SJSA1 (cell line): ENCODE measurements at places on chromosomes 4 and X. TPM values are rescaled to one million over a fixed set of nuclear protein-coding genes. Genes with fewer than 3 reads are reported as not detected.

The DCAF8L2 gene
- not detected in 2 replicates for total RNA-seq

The F8 gene
- total RNA-seq = 3.3 and 3.7 TPM in 2 replicates

The ABRAXAS1 gene
- 6.4 and 7.8 TPM in 2 replicates for total RNA-seq

The STATH gene
- total RNA-seq = not detected in 2 replicates

The LGI2 gene
- not detected in 2 replicates for total RNA-seq

GRCh38 chr4:101345596-101346350, 1.6 kb downstream of the PPP3CA start:
- H3K27ac ChIP-seq = peak overlapping the region; percentile 33
- DNase-seq = peak; percentile 57
- peaks cover 21% of the 10 kb centered on the region for H3K4me1 ChIP-seq
- peaks cover 8% of the 10 kb centered on the region for H3K36me3 ChIP-seq

GRCh38 chrX:114619874-114620273, 36.0 kb downstream of the HTR2C start:
- no peaks in the 10 kb centered on the region for H3K4me1 ChIP-seq
- DNase-seq = no peak
- no peak overlapping the region for H3K4me3 ChIP-seq
- H3K36me3 ChIP-seq = no peaks in the 10 kb centered on the region

DNA sequence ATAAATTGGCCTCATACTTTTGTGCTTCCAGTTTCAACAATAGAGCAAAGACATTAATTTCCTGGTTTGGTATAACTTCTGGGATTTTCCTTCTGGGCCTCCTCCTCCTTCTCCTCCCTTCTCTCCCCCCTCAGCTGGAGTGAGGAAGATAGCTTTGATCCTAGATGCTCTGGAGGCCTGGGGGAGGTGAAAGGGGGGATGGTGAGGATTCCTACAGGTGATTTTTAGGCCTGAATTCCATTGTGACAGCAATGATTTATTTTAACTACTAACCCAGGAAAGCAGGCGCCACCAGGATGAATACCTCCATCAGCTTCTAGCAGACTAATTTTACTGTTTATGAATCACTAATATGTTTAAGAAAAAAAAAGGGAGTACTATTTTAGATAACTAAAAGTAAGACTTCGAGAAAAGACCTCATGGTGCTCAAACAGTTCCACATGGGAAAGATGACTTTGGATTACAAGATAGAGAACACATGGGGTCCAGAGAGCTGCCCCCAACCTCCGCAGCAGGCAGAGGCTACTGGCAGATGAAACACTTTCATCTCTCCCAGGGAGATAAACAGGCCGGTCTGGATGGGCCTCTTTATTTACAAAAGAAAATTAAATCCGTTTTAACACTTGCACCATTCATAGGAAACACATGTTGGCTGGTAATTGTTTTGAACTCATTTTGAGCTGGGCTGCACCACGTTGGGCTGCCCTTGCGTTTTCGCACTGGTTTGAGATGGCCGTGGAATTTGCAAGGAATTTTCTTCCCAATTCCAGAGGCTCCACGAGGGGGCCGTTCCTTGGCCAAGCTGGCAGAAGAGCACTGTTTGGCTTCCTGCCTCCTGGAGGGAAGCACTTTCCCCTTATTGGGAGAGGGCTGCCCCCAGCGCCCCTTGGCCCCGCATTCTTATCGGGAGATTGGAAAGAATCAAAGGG, 125.1 kb upstream of the STX18 start:
- no peaks in the 10 kb centered on the region for H3K27me3 ChIP-seq
- no peak overlapping the region for H3K4me3 ChIP-seq
- DNase-seq = no peak
- peaks cover 12% of the 10 kb centered on the region; the same call in 1 of the 2 replicates for H3K4me1 ChIP-seq
- H3K27ac ChIP-seq = no peak overlapping the region

GRCh38 chrX:18933617-18934016, 50.3 kb downstream of the PHKA2 start:
- no peak for DNase-seq
- no peak overlapping the region for H3K4me3 ChIP-seq
- H3K27ac ChIP-seq = no peak overlapping the region
- H3K27me3 ChIP-seq = no peaks in the 10 kb centered on the region
- H3K4me1 ChIP-seq = no peaks in the 10 kb centered on the region

- H3K36me3 ChIP-seq = no peaks in the 10 kb centered on the region
- peaks cover 16% of the 10 kb centered on the region for H3K4me1 ChIP-seq
- H3K27me3 ChIP-seq = no peaks in the 10 kb centered on the region
- no peak for DNase-seq
Measured at GRCh38 chr4:107125496-107125895, 89.4 kb upstream of the DKK2 start.

DNA sequence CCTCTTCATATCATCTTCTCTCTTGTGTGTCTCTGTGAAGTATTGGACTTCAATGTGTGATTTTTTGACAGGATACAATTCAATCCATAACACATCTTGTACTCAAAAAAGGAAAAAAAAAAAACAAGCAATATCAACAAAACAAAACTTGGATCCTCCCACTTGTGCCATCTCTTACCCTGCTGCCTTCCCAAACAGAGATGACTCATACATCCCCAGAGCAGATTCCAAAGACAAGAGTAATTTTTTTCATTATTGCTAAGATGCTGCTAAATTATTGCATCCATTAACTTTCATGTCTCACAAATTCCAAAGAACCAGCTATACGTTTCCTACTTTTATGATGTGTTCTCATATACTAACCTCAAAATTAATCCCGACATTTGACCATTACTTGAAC, 479.2 kb downstream of the GBA3 start:
- H3K4me3 ChIP-seq = no peak overlapping the region
- H3K36me3 ChIP-seq = no peaks in the 10 kb centered on the region
- no peaks in the 10 kb centered on the region for H3K27me3 ChIP-seq
- 0 out of 2 replicates have a peak, but pooled peaks cover 3% of the 10 kb centered on the region for H3K4me1 ChIP-seq
- peak; percentile 6 for DNase-seq
- H3K27ac ChIP-seq = no peak overlapping the region

DNA sequence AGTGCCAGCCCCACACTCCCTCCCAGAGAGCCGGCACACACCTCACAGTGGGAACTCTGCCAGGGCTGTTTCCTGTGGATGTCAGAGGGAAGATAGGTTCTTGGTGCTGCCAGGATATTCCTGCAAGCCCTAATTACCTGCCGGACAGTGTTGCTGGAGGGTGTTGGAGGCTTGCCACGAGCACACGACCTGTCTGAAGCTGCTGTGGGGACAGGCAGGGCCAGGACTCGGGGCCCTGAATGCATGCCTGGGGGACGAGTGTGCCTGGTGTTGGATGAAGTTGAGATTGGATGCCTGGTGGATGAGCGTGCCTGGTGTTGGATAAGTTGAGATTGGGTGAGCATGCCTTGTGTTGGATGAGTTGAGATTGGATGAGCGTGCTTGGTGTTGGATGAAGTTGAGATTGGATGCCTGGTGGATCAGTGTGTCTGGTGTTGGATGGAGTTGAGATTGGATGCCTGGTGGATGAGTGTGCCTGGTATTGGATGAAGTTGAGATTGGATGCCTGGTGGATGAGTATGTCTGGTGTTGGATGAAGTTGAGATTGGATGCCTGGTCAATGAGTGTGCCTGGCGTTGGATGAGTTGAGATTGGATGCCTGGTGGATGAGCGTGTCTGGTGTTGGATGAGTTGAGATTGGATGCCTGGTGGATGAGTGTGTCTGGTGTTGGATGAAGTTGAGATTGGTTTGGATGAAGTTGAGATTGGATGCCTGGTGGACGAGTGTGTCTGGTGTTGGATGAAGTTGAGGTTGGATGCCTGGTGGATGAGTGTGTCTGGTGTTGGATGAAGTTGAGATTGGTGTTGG, 23.2 kb upstream of the UVSSA start:
- H3K4me1 ChIP-seq = peaks cover 16% of the 10 kb centered on the region
- H3K27ac ChIP-seq = 0 out of 2 replicates have a peak overlapping the region, but pooled peaks have one; percentile 34
- peaks cover 25% of the 10 kb centered on the region for H3K36me3 ChIP-seq
- no peaks in the 10 kb centered on the region for H3K27me3 ChIP-seq

DNA sequence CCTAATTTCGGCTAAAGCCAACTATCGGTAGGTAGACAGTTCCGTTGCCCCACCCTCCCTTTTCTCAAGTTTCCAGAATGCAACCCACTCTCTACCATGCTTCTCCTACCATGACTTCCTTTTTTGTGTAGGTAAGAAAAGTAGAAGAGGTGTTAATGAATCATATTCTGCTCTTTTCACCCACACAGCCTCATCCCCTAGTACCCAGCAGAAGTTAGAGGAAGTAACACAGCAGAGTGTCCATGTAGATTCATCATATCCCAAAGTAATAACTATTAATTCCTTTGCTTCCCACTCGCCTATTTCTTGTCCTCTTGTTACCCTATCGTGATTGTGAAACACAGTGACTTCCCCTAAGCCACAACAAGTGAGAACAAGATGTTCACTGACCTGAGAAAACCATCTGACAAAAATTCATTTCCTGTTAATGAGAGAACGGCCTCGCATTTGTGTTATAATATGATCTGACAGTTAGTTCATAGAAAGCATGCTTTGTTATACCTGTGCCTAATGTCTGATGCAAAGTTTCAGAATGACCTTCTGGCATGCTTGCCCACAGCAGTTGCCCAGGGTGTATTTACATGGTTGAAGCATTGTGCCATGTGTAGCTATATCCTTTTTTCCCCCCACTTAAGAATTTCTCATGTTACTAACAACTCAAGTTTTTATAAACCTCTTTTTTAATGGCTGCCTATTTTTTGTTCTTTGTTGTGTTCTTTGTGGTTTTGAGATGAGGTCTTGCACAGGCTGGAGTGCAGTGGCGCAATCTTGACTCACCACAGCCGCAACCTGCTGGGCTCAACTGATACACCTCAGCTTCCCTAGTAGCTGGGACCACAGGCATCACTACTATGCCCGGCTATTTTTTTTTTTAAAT, 185.6 kb downstream of the RAP1GDS1 start:
- no peak overlapping the region for H3K4me3 ChIP-seq
- peaks cover 18% of the 10 kb centered on the region for H3K4me1 ChIP-seq
- peaks cover 9% of the 10 kb centered on the region for H3K36me3 ChIP-seq
- H3K27ac ChIP-seq = no peak overlapping the region
- H3K27me3 ChIP-seq = no peaks in the 10 kb centered on the region

GRCh38 chr4:3263876-3264193, 14.9 kb downstream of the MSANTD1 start:
- H3K4me1 ChIP-seq = no peaks in the 10 kb centered on the region
- DNase-seq = no peak
- no peak overlapping the region for H3K4me3 ChIP-seq
- no peaks in the 10 kb centered on the region for H3K27me3 ChIP-seq
- H3K36me3 ChIP-seq = no peaks in the 10 kb centered on the region
- H3K27ac ChIP-seq = no peak overlapping the region

- no peak overlapping the region for H3K27ac ChIP-seq
- H3K4me3 ChIP-seq = no peak overlapping the region
- H3K4me1 ChIP-seq = no peaks in the 10 kb centered on the region
- no peaks in the 10 kb centered on the region for H3K36me3 ChIP-seq
- no peaks in the 10 kb centered on the region for H3K27me3 ChIP-seq
- DNase-seq = no peak
Measured at GRCh38 chrX:54076903-54077302, 32.6 kb upstream of the PHF8 start.

GRCh38 chr4:140806163-140806562, 50.0 kb upstream of the TBC1D9 start:
- H3K36me3 ChIP-seq = no peaks in the 10 kb centered on the region
- no peaks in the 10 kb centered on the region; the same call in 1 of the 2 replicates for H3K4me1 ChIP-seq
- no peaks in the 10 kb centered on the region for H3K27me3 ChIP-seq
- H3K27ac ChIP-seq = no peak overlapping the region
